ENCODE measurements at places on chromosomes 3 and 15.

GRCh38 chr15:37595426-37595970 lies 338.9 kb upstream of the TMCO5A start:
- DNase-seq: no peak

GRCh38 chr15:88844749-88845386 lies 41.6 kb downstream of the ACAN start:
- DNase-seq: peak; percentile 35

DNA sequence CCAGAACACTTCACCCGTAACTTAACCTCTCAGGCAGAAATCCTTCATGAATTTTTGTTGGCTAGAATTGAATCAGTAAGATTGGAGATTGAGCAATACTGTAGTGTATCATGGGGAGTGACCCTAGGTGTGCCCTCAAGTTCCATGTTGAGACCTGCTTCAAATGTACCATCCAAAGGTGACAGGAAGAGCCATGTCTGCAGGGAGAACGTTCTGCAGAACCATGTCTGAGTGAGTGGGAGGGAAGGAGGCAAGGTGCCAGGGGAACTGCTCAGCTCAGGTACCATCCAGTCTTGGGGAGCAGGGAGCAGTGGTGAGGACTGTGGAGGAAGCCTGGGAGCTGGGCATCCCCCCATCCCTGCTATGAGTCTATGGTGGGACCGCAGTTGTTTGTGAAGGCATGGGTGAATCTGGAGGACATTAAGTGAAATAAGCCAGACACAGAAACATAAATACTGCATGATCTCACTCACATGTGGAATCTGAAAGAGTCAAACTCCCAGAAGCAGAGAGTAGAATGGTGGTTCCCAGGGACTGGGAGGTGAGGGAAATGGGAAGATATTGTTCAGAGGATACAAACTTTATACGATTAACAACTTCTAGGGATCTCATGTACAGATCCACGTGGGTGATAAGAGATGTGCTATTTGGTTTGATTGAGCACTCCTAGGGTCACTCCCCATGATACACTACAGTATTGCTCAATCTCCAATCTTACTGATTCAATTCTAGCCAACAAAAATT lies 23.3 kb downstream of the CFAP161 start:
- no peak for DNase-seq

- no peak for DNase-seq
Observed at GRCh38 chr3:124510290-124510689, 220.0 kb upstream of the UMPS start.

DNA sequence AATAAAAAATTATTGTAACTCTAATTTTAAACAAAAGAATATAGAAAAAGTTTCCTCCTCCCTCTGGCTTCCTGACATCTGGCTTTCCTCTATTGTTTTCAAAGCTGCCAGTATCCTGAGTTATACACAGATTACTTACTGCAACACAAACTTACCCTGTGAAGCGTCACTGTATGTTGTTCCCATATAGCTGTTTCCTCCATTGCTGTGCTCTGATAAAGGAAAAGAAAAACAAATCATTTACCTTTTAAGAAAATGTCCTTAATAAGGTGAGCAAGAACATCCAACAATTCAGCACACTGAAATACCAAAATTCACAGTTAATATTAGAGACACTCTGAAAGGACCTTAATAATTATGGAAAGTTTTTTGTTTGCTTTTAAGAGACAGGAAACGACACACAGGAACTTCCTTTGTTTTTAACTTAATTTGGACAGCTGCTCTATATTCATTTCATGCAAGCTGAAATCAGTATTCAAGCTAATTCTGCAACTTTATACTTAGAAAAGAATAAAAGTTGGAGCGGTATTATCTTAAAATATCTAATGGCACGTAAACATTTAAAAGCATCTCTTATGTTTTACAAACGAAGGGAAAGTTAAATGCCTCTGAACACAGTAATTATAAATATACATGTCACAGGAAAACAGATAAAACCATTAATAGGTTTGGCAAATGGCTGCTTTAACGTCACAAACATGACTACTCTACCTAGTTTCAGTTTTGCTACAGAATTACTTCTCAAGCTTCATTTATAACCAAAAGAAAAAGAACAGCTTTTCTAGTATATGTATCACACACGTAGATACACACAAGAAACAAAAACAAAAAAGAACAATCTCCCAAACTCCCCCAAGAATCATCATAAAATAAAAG lies 21.5 kb downstream of the TJP1 start:
- DNase-seq: no peak

DNA sequence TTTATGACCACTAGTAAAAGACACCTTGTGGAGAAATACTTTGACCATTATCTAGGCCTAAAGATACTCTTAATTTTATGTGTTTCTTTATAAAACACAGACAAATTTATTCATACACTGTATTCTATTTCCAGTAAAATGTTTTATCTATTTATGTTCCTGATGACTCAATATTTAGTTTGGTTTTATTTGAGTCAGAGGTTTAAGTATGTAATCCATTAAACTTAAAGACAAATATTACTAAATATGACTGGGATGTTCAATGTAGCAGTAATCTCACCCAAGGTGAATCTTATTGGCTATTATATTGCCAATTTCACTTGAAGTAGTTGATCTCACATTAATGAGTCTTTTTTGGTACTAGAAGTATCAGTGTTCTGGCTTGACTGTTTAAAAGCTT lies 799.7 kb downstream of the CADM2 start:
- DNase-seq: no peak

GRCh38 chr3:188197388-188197847 lies 43.5 kb downstream of the LPP start:
- DNase-seq: peak; percentile 30

DNA sequence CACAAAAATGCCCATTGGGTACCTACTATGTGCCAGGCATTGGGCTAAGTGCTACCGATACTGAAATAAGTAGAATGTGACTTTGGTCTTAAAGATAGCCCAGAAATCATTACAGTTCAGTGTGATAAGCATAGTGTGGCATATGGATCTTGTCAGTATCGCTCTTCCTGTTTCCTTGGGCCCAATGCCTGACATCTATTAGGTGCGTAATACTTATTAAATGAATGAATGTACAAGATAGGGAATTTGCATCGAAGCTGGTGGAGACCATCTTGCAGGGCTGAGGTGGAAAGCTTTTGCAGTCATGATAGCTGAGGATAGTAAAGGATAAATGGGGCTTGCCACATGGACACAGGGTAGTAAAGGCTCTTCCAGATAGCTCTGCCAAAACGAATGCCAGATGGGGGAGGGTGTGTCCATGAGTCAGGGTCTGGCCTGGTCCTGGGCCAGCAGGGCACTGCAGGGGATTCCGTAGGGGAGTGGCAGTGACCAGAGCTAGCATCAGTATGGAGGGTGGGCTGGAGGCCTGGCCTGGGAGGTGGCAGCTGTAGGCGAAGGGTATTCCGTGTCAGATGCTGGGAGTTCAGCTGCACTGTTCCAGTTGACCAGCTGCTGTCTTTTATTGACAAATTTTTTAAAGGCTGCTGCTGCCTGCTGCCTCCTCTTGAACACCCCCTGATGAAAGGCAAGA lies 23.5 kb downstream of the TSEN2 start:
- no peak for DNase-seq

DNA sequence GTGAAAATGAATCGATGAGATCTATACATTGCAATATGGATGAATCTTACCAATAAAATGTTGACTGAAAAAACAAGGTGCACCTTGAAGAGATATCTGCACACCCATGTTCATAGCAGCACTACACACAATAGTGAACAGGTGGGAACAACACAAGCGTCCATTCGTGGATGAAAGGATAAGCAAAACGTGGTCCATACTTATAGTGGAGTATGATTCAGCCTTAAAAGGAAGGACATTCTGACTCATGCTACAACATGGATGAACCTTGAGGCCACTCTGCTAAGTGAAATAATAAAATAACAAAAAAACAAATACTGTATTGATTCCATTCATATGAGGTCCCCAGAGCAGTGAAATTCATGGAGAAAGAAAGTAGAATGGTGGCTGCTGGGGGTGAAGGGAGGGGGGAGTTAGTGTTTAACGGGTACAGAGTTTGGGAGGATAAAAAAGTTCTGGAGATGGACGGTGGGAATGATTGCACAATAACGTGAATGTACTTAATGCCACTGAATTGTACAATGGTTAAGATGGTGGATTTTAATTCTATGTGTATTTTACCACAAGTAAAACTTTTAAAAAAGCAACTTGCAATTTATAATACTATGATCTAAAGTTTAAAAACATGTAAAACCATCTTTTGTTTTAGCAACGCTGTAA lies 35.6 kb downstream of the IQSEC1 start:
- no peak for DNase-seq

DNA sequence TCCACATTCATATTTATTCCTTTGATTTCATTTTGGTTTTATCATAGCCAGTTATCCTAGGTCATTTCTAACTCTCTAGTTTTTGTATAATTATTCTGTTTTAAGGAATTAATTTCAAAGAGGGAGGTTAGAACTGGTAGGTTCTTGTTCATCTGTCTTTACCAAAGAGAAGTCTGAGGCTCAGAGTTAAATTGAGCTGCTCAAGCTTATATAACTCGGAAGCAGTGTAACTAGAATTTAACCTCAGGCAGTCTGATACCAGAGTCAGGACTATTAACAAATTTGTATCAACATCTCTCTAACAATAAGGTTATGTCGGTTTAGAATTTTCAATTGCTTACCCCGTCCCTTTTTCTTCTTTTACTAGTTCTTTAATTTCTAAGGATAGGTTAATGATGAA lies 84.1 kb downstream of the AKAP13 start:
- no peak for DNase-seq

GRCh38 chr15:35559683-35560082 lies 13.7 kb upstream of the DPH6 start:
- DNase-seq: no peak

GRCh38 chr3:72414481-72415016 lies 433.7 kb downstream of the SHQ1 start:
- no peak for DNase-seq

DNA sequence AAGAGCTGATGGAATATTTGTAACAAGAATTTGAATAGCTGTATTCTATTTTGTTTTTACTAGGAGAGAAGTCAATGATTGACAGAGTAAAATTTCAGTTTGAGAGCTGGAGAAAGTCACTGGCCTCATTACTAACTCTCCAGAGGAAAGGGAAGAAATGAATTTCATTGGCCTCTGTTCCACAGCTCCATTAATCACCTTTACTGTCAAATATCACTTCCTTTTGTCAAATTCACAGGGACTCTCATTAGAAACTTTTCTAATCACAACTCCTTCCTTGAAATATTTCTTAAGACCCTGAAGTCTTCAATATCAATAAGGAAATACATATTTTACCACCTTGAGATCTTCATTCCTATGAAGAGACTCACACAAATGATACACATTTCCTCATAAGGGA lies 379.9 kb upstream of the RASGRP1 start:
- DNase-seq: no peak

- no peak for DNase-seq
Observed at GRCh38 chr3:182385356-182385755, 407.9 kb upstream of the ATP11B start.

DNA sequence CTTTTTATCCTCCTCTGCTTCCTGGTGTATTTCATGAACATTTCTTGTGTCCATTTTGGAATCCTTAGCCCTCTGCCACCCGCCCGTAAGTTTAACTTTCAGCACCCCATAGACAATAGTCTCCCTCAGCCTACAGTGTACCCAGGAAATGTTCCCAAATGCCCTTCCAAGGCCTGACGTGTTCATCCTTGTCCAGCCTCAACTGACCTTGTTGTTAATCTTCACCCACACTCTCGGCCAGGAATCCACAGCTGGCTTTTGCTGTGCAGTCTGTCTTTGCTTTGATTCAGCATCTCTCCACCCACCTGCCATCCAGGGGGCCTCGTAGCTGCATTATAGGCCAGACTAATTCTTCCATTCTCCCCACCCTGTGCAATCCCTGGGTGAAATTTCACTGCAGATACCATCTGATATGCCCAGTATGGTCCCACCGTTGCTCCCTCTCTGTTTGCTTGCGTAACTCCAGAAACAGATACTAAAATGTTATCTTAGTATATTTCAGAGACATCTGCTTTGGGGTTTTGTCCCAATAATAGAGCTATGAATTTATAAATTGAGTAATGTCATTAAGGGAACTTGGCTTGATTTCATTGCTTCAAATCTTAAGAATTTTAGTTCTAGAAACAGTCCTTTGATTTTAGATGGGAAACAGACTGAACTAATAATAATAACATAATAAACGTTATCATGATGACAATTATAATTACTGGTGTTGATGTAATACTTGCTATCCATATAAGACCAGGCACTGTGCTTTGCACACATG lies 16.6 kb downstream of the GUCA1C start:
- DNase-seq: no peak

GRCh38 chr3:12662593-12663400 lies 1.1 kb downstream of the RAF1 start:
- DNase-seq: peak; percentile 59

DNA sequence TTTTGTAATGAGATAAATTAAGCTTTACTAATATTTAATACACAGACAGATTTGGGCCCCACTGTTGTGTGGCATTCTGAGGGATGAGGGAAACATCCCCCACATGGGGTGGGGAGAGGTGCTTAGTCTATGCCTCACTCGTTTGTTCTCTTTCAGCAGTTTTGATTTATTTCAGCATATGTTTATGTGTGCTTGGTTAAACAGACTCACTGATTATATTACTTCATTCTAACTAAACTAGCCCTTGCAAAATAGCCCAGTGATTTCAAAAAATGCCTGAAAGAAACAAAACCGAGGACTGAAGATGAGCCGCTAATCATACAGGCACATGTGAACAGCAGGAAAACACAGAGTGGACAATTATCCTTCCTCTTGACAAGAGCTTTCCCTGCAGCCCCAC lies 27.2 kb downstream of the TNFAIP8L3 start:
- DNase-seq: no peak

DNA sequence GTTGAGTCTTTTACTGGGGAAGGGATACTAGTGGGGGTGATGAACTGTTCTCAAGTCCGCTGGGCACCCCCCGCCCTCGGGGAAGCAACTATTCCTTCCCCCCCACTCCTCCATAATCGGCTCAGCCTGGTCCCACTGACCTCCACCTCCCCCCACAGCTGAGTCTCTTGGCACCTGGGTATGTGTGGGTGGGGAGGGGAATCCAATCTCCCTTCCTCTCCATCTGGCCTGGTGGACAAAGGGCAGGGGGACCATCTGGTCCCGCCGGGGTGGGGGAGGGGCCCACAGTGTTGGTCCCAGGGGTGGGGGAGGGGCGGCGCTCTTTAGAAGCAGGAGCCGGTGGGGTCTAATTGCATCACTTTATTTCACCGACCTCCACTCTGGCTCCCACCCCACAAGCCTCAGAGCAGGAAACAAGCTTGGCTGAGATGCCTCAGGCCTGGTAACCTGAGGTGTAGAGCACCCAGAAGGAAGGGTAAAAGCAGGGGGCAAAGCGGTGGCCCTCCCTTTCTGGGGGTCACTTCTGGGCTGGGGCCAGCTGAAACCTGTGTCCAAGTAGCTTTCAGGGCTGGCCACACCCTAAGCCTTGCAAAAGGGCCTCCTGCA lies 1.0 kb upstream of the PCBP4 start:
- no peak for DNase-seq

- DNase-seq: no peak
Observed at GRCh38 chr3:63429905-63430304, 151.8 kb downstream of the SYNPR start.

DNA sequence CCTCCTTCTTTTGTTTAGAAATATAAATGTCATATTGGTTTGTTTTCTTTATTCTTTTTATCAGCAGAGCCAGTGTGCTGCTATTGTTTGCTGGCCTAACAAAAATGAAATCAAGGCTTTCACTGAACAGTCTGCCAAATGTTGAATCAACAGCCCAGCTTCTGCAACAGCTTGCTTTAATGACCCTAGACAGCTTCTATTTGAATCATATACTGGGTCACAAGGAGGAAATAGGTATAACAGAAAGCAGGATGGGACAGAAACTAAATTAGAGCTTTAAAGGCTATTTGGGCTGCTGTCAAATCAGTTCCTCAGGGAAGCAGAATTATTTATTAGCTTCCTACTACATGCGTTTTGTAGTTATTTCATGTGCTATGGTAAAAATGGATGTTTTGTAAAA lies 12.1 kb upstream of the DNAJC13 start:
- DNase-seq: no peak
